ENCODE measurements at places on chromosomes 2 and 18.

DNA sequence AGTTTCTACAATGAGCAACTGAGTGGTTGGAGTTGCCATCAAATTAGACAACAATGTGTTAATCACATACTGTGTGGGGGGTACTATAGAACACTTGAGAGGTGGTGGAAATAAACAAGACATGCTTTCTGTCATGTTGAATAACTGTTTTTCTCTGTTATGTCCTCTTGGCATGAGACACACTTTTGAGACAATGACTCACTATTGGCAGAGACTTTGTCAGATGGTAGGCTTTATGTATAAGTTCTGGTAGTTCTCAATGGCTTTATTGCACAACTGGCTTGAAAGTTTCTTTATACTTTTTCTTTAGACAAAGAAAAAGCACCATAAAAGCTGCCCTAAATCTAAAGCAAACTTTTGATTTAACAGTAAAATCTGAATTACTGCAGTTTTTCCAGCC is 578.7 kb downstream of the ADCYAP1 start:
- no peak for DNase-seq

GRCh38 chr2:2024751-2025481 is 280.6 kb upstream of the PXDN start:
- no peak for DNase-seq

- no peak for DNase-seq
Measured at GRCh38 chr18:53402670-53403069, 821.8 kb downstream of the MBD2 start.

- no peak for DNase-seq
Measured at GRCh38 chr2:95054016-95054415, 28.5 kb downstream of the MAL start.

GRCh38 chr2:227921648-227922047 is 50.2 kb downstream of the DAW1 start:
- DNase-seq = no peak

DNA sequence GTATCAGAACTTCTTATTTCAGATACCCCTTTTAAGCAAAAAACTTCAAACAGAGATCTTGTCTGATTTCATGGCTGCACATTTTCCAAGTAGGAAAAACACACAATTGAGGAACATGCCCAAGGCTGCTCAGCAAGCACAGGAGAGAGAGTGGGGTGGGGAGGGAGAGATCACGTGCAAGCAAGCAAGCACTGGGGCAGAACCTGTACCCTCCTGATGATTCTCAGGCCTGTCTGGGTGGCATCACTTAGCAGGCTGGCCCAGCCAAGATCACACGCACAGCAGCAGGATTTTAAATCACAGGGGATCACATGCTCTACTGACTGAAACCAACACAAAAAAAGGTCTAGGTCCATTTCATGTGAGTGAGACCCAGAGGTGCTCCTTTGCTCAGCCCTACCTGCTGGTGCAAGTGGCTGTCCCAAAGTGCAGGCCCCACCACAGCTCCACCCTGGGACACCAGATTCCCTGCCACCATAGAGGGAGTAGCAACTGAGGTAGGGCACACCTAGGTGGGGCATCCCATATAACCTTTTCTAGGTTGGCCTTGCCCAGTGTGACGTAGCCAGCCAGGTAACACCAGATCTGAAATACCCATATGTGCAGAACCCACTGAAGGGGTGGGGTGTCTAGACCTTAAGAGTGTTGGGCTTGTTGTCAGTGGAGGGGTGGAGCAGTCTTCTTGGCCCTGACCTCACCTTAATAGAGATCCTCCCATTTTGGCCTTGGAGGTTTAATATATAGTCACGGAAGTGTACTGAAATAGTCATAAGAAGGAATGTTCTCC is 1.8 kb upstream of the LYPD6B start:
- no peak for DNase-seq

GRCh38 chr2:237564526-237565131 is 1.7 kb upstream of the PRLH start:
- DNase-seq = no peak
